Omental fat pad (tissue), 4 donors: ENCODE measurements at places on chromosomes 6 and 20.

DNA sequence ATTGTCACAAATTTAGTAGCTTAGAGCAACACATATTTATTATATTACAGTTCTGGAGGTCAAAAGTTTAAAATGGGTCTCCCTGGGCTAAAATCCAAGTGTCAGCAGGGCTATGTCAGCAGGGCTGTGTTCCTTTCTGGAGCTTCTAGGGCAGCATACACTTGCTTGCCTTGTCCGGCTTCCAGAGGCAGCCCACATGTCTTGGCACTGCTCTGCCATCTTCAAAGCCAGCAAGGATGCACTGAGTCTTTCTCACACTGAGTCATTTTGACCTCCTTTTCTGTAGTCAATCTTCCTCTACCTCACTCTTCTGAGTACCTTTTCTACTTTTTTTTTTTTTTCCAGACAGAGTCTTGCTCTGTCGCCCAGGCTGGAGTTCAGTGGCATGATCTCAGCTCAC, 39.0 kb downstream of the ADGRF4 start:
- DNase-seq, result no peak

GRCh38 chr6:35128496-35128895, 12.6 kb downstream of the TCP11 start:
- DNase-seq, result no peak

DNA sequence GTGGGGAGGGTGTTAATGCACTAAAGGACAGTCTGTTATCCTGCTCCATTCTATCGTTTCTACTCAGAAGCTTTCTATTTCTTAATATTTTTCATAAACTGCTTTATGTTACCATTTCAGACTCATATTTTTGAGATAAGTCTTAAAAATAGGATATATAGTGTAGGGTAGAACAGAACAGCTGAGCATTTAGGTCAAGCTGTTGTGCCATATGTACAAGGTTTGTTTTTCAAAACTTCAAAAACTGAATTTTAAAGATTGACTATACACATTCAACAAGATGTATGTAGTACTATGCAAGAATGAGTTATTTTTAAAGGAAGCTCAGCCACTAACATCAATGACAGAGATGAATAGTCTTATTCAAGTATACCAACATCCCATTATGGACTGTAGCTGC, 437.1 kb downstream of the PHF3 start:
- DNase-seq, result no peak

- no peak for DNase-seq
These were observed 18.9 kb upstream of the SRSF6 start for GRCh38 chr20:43438578-43439316.

- DNase-seq, result no peak
These were observed at the start of gene CST9 for GRCh38 chr20:23605867-23606651. Gene CST9, minus strand, starts transcription at chr20:23605917. Its CDS starts 53 bp downstream, at chr20:23605864.

GRCh38 chr6:83709748-83710050, 798 bp upstream of the SNAP91 start:
- DNase-seq, result no peak

DNA sequence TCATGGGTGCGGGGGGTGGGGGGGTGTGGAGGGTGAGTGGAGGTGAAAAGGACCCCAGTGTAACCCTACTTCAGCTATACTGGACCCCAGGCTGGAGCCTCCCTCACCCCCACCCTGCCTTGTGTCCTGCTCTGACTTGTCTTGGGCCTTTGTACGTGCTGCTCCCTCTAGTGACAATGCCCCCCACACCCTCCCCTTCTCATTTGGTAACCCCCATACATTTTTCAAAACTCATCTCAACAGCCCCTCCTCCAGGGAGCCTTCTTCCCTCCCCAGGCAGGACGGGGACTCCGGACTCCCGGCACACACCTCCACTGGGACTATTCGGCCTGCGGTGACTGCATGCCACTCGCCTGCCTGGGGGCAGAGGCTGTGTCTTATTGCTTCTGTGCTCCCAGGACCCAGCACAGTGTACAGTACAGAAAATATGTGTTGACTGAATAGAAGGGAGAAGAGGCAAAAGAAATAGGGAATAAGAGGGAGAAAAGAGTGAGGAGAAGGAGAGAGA, 108.2 kb downstream of the VEGFA start:
- no peak for DNase-seq

- no peak for DNase-seq
These were observed 275.5 kb downstream of the PTPRK start for GRCh38 chr6:128244751-128245405.

DNA sequence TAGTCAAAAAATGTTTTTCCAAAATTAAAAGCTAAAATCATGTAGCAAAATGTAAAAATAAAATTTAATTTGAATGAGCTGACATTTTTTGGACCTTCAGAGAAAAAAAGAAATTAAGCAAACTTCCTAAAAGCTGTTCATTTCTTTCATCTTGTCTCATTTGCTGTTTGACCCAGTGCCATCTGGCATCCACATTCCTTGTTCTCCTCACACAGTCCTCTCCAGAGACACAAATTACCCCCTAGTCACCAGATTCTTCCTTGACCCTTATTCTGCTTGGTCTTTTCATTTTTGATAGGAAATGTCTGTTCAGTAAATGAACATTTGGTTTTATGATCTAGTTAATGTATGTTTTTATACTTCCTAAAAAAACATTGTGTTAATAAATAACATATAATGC, 55.2 kb downstream of the HDDC2 start:
- no peak for DNase-seq

GRCh38 chr6:5275497-5275896, 14.2 kb downstream of the FARS2 start:
- DNase-seq, result no peak

GRCh38 chr20:17887331-17888030, 81.1 kb downstream of the SNX5 start:
- no peak for DNase-seq

GRCh38 chr20:23632711-23633573, 4.8 kb downstream of the CST3 start:
- no peak for DNase-seq

DNA sequence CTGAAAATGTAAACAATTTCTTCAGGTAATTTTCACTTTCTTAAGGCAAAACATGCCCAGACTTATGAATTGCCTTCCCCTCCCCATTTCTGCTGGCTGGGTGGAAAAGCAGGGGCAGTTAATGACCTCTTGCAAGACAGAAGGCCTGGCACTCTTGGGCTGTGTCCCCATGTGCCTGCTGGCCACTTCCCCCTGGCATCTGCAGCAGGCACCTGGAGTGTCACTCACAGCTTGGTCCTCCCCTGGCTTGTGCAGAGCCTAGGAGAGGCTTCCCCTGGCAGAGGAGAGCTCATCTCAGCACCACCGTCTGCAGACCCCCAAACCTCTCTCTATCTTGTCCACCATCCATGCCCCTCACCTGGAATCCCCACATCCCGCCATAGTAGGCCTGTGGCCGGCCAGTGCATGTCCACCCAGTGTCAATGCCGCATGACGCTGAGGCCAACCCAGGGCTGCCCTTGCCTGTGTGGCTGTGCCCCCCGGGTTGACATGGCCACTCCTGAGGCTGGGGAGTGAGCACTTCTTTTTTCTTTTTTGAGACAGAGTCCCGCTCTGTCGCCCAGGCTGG, 83.5 kb upstream of the SLC22A23 start:
- no peak for DNase-seq

DNA sequence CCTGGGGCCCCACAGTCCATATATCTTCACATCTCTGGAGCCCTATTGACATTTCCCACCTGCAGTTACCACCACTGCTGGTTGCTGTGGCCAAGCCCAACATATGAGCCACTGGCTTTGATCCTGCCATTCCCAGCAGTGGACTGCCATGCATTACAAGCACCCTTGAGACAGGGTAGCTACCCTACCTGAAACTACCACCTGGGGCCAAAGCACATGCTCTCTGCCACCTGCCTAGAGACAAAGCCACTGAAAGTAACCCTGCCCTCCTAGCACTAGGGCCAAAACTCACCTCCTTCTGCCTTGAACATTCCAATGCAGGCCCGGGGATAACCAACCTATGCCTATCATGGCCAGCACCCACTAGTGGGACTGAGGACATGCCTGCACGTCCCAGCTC, 255.5 kb upstream of the KHDRBS2 start:
- DNase-seq, result no peak

DNA sequence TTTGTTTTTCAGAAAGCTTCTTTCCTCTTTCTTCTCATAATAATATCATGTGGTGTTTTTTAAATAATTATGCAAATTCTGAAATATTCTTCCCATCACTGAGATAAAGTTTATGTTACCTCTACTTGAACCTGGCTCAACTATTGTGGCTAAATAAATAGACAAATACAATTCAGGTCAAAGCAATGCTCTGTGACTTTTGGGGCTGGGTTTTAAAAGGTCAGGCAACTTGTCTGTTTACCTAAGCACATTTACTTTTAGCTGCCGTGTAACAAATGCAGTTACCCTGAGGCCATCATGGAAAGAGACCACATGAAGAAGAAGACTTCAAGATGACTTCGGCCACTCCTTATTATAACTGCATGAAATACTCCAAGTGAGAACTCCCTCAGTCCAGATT, 33.7 kb upstream of the MEI4 start:
- no peak for DNase-seq

DNA sequence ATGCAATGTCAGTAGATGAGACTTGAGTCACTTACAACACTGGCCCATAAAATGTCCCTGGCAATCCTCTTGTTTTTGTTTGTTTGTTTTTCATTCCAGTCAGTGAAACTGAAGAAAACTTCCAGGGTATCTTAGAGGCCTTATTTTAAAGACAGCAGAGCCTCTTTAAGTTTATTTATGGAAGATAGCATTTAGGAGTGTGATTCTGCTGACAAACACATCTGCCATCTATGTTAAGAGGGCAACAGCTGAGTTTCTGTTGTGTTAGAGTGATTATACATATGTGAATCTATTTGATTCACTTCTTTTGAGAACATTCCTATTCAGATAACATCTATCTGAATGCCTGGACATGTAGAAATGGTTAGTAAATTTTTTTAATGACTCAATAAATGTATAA, 812.6 kb downstream of the TENT5A start:
- DNase-seq, result no peak

DNA sequence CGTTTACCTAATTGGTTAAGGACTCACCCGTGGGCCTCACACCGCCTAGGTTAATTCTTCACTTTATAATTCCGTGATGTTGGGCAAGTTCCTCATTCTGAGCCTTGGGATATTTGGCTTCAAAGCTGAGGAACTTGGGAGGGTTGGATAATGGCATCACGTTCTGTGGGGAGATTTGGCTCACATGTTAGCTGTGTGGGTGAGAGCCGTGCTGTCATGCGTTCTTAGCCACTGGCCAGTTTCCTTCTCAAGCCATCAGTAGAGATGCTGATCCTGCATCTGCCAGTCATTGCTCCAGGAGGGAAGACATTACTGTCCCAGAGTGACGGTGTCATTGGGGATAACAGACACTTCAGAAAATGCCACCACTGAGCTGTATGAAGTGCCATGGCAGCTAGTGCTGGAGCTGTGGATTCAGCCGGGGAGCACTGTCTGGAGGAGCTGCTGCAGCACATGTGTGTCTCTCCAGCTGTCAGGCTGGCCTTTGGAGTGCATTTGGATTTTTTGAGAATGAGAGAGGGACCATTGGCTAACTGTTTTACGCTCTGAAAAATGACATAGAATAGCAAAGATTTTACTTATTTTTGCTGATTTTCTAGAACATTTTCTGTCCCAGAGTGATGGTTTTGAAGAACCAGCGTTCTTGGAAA, 16.5 kb downstream of the IGF2R start:
- no peak for DNase-seq

GRCh38 chr6:39225946-39226437, 3.3 kb downstream of the KCNK5 start:
- no peak for DNase-seq

- no peak for DNase-seq
These were observed 2.3 kb downstream of the ZNF322 start for GRCh38 chr6:26657256-26657655.

DNA sequence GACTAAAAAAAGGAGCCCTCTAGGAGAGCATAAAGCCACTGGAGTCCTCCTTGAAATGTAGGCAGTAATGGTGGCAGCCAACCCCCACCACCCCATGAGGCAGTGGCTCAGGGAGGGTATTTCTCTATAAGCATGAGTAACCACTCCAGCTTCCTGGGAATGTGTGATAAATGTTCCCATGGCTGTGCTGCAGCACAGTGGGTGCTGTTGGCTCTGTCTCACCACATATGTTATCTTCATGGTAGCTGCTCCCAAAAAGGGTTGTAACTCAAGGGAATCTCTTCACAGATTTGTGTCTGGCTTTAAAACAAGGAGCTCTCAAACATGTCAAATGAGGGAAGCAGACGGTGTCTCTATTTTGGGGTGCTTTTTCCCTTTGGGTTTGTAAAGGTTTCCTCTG, 7.5 kb upstream of the PHACTR1 start:
- DNase-seq, result no peak
